ENCODE measurements at places on chromosomes 16 and 17.
A peak's percentile ranks its signal among the peaks of the same experiment; 100 is the strongest.

GRCh38 chr16:84462296-84463210 lies 41.9 kb downstream of the MEAK7 start:
- H3K4me3 ChIP-seq: no peak overlapping the region
- no peaks in the 10 kb centered on the region for H3K36me3 ChIP-seq
- H3K27ac ChIP-seq: no peak overlapping the region
- DNase-seq: no peak

DNA sequence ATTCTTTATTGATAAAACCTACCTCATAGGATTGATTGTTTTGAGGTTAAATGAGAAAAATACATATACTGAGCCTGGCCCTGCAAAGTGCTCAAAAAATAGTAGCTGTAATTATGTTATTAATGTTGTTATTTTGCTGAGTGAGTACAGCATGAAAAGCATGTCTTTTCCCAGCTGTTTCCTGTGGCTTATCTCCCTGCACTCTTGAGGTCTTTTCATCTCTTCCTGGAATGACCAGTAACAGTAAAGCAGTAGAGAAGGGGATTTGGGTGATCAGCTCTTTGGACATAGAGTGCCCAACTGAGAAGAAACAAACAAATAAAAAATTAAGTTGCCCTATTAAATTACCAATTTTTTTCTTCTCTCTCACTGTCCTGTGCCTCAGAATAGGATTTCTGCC lies 53.7 kb downstream of the NFAT5 start:
- H3K27ac ChIP-seq: no peak overlapping the region
- DNase-seq: no peak
- no peaks in the 10 kb centered on the region for H3K27me3 ChIP-seq
- no peaks in the 10 kb centered on the region for H3K4me1 ChIP-seq

- no peak overlapping the region for H3K27ac ChIP-seq
- peak; percentile 84 for DNase-seq
- peak overlapping the region; percentile 36 for H3K4me3 ChIP-seq
- no peaks in the 10 kb centered on the region for H3K27me3 ChIP-seq
- no peaks in the 10 kb centered on the region for H3K36me3 ChIP-seq
Observed at GRCh38 chr17:4565209-4566141, 5.1 kb upstream of the GGT6 start.

- H3K4me3 ChIP-seq: no peak overlapping the region
- H3K27ac ChIP-seq: no peak overlapping the region
- no peak for DNase-seq
- no peaks in the 10 kb centered on the region for H3K27me3 ChIP-seq
- H3K36me3 ChIP-seq: no peaks in the 10 kb centered on the region
- no peaks in the 10 kb centered on the region for H3K4me1 ChIP-seq
Observed at GRCh38 chr16:64290461-64290860, 831.4 kb downstream of the CDH11 start.

GRCh38 chr17:39165178-39165840 lies 652 bp downstream of the ARL5C start:
- H3K27me3 ChIP-seq: no peaks in the 10 kb centered on the region
- no peak overlapping the region for H3K27ac ChIP-seq
- no peaks in the 10 kb centered on the region for H3K36me3 ChIP-seq
- no peak for DNase-seq
- peaks cover 16% of the 10 kb centered on the region for H3K4me1 ChIP-seq
